Activated naive CD4-positive, alpha-beta T cell treated with Interleukin-2 at 50 U/mL for 16 hours (primary cell): ENCODE measurements at places on chromosomes 16 and 17.
A peak's percentile ranks its signal among the peaks of the same experiment; 100 is the strongest.

DNA sequence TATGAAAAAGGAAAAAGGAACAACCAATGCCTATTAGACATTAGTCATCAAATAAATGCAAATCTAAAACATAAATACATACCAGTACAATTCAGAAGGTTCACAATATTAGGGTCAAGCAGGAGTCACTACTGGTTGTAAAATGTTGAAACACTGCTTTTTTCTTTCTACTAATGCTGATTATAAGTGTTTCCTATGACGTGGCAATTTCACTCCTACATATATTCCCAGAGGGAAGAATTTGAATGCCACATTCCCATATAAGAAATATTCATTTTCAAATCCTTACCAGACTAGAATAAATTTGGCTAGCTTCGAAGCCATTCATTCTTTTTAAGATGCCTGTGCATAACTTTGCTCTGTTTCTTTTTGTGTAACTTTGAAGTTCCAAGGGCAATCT lies 2.6 kb upstream of the KRTAP9-2 start:
- no peak for DNase-seq

DNA sequence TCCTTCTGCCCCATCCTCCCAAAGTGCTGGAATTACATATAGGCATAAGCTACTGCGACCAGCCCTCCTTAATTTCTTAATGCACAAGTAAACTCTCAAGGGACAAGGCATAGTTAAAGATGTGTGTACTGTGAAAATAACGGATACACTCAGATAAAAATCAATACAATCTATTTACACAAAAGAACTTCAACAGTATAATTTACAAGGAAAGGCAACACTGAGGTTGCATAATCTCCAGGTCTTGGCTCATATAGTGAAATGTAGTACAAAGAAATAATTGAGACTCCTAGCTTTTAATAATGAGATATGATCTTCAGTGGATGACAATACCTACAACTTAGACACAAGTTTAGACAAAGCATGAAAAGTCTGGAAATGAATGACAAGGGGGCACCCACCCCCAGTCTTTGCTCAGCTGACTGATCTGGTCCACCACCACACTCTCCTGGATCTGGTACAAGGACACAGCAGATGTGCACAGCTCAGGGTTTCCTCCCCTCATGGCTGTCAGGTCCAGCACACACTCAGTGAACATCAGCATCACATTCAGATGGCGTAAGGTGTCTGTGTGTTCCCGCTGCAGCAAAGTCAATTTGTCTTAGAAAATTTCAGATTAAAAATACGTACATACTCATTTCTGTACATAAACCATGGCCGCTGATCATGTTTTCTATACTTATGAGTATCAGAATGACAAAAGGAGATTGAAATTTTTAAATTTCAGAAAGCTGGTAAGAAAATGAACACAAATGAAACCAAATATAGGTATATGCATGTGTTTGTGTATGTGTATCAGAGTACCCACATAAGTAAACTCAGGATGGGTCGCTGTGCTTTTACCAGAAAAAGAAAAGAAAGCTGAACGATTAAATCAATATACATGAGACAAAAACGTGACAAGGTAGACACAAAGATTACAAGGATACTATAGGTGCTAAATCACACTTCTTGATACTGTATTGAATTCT lies 33.7 kb upstream of the ALDH3A1 start:
- no peak for DNase-seq

GRCh38 chr16:56311208-56312027 lies 113.9 kb downstream of the AMFR start:
- DNase-seq: no peak

DNA sequence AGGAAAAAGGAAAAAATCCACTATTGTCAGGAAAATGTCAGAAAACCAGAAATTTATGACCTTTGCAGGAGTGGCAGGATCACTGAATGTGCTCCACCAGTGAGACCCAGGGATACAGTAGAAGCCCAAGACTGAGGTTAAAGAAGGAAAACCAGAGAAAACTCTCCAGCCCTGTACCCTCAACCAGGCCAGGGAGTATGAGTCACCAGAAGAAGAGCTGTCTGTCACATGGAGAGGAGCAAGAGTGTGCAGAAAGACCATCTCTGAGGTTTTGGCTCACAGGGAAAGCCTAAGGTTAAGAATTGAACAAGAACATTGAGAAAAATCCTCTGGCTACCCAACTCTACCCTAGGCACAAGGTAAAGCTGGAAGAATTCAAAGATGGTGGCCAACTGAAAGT lies 47.6 kb upstream of the MON1B start:
- no peak for DNase-seq

DNA sequence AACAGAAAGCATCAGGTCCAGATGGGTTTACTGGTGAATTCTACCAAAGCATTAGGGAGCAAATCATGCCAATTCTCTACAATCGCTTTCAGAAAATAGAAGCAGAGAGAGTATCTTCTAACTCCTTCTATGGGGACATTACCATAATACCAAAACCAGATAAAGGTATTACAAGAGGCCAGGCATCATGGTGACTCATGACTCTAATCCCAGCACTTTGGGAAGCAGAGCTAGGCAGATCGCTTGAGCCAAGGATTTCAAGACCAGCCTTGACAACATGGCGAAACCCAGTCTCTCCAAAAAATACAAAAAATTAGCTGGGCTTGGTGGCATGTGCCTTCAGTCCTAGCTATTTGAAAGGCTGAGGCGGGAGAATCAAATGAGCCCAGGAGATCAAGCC lies 23.0 kb downstream of the HBQ1 start:
- DNase-seq: no peak

DNA sequence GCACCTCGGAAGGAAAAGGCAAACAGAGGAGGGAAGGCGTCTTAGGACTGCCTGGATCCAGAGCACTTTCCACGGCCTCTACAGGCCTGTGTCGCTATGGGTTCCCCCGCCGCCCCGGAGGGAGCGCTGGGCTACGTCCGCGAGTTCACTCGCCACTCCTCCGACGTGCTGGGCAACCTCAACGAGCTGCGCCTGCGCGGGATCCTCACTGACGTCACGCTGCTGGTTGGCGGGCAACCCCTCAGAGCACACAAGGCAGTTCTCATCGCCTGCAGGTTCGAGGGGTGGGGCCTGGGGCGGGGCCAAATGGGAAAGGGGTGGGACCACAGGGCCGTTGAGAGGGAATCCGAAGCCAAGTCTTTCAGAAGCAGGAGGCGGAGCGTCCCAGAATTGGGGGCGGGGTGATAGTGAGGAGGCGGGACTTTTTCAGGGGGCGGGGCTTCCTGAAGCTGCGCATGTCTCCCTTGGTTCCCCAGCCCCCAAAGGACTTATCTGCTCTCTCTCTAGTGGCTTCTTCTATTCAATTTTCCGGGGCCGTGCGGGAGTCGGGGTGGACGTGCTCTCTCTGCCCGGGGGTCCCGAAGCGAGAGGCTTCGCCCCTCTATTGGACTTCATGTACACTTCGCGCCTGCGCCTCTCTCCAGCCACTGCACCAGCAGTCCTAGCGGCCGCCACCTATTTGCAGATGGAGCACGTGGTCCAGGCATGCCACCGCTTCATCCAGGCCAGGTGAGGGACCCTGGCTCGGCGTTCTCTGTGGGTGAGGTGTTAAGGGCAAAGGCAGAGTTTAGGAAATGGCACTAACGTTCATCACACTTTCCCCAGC lies 939 bp downstream of the BCL6B start:
- peak; percentile 96 for DNase-seq

GRCh38 chr17:36127911-36128310 lies 24.3 kb downstream of the CCL4 start:
- DNase-seq: no peak

- DNase-seq: no peak
Measured at GRCh38 chr16:81635063-81635937, 143.8 kb upstream of the PLCG2 start.

DNA sequence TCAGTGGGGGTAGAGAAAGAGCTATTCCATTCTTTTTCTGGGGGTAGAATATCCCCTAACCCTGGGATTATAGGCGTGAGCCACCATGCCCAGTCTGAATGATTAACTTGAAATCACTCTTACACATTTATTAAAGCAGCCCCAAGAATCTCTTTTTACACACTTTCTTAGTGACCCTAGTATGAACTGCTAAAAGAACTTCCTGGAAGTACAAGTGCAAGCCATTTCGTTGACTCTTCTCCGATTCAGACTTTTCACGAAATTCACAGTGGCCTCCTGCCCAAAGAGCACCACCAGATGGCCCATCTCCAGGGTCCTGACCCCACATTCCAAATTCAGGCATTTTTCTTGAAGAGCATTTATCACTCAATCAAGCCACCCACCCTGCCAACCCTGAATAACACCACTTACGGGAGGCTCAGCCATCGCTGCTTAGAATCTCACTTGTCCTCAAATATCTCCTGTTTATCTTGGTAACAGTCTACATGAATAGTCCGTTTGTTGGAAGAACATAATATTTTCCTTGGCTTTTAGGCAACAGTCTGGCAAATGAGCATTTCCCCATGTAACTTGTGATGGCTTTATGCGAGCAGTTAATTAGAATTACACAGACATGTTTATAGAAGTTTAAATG lies 28.0 kb downstream of the ZNF423 start:
- no peak for DNase-seq

GRCh38 chr16:89892055-89892630 lies 18.8 kb downstream of the TCF25 start:
- no peak for DNase-seq

DNA sequence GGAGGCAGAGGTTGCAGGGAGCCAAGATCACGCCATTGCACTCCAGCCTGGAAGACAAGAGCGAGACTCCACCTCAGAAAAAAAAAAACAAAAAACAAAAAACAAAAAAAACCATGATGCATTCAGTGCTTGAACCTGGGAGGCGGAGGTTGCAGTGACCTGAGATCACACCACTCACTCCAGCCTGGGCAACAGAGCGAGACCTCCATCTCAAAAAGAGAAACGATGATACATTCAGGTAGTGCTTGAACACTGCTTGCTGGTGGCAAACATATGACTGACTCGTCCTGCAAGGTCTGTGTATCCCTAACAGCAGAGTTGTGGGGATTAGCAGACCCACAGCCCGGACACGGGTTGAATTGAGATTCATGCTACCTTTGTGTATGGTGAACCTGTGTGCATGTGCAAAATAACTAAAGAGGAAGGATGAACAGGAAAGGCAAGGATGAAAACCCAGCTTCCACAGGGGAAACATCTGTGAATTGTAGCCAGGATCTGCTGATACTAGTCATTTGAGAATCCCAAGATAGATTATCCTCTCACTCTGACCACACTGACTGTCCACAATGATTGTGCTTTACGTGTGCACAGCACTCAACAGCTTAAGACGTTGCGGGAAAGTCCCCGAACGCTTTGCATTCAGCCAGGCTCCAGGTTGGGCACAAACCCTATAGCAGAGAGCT lies 52.4 kb upstream of the MRPS23 start:
- DNase-seq: no peak
